ENCODE measurements at places on chromosomes 3 and 15.

GRCh38 chr3:42736081-42736480 lies 33.5 kb upstream of the HHATL start:
- DNase-seq, result no peak

GRCh38 chr3:65635657-65636056 lies 403.1 kb downstream of the MAGI1 start:
- DNase-seq, result no peak

DNA sequence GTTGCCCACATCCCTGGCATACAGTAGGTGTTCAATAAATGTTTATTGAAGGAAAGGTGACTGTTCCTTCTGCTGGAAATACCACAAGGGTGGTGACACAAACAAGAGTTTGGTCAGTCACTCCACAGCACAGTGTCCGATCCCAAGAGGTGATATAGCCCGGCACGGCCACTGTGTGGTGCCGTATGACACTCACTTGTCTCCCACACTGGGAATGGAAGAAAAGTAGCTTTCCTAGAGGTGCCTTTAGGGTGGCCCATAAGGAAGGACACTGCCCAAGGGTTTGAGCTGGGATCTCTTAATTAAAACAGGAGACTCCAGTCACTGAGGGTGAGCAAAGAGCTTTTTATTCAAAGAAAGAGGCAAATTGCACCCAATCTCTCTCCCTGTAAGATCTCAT lies 40.5 kb downstream of the TGM4 start:
- DNase-seq, result no peak

DNA sequence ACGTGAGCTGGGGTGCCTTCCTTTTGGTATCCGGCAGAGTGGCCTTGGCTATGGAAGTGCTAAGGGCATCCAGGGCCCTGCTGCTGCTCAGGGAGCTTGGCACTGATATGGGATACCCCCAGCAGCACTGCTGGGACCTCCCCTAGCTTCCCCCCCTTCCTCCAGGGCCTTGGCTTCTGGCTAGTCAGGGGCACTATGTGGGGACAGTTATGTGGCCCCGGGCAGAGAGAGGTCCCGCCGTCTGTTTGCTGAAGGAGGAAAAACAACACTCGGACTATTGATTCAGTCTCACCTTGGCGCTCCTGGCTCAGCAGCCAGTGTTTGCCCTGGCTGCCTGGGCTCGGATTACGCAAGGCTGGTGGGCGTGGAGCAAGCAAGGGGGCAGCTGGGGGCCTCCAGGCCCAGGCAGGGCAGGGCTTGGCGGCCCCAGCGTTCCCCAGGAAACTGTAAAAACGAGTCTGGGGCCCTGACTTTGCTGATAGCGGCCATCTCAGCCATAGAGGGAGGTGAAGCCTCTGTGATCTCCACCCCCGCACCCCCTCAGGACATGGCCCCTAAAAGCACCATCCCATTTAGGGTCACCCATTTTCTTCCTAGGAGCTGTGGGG lies 5.7 kb downstream of the FURIN start:
- DNase-seq, result no peak

GRCh38 chr3:124856677-124857076 lies 30.5 kb downstream of the ITGB5 start:
- DNase-seq, result no peak

DNA sequence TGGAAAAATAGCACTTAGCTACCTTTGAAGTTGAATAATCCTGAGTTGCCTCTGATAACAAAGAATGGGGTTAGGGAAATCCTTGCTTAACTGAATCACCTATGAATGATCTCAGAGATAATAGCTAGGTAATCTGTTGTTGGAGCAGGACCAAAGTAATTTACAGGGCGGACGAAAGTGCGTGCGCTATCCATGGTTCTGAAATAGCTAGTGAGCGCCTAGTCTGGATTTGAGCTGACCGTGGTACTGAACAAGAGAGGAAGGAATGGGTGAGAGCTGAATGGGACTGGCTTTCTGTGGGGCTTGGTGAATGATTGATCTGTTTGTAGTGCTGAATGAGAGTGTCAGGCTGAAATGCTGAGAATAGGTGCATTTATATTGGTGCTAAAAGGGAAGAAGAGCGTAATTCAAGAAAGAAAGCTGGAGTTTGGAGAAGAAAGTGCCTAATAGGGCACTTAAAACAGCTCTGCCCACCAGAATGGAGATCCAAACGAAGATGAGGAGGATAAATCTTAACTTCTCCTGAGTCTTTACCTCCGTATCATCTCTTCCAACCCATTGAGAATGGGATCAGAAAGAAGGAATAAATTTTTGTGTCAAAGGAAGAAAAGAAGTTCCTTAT lies 10.1 kb downstream of the SCN10A start:
- DNase-seq, result no peak

GRCh38 chr3:74268753-74269152 lies 345.7 kb downstream of the CNTN3 start:
- no peak for DNase-seq

GRCh38 chr3:124360155-124360554 lies 368.2 kb upstream of the ROPN1 start:
- DNase-seq, result no peak

GRCh38 chr3:6518709-6519345 lies 342.1 kb upstream of the GRM7 start:
- DNase-seq, result no peak

- no peak for DNase-seq
These were observed 671.1 kb downstream of the TBL1XR1 start for GRCh38 chr3:176526225-176526624.

DNA sequence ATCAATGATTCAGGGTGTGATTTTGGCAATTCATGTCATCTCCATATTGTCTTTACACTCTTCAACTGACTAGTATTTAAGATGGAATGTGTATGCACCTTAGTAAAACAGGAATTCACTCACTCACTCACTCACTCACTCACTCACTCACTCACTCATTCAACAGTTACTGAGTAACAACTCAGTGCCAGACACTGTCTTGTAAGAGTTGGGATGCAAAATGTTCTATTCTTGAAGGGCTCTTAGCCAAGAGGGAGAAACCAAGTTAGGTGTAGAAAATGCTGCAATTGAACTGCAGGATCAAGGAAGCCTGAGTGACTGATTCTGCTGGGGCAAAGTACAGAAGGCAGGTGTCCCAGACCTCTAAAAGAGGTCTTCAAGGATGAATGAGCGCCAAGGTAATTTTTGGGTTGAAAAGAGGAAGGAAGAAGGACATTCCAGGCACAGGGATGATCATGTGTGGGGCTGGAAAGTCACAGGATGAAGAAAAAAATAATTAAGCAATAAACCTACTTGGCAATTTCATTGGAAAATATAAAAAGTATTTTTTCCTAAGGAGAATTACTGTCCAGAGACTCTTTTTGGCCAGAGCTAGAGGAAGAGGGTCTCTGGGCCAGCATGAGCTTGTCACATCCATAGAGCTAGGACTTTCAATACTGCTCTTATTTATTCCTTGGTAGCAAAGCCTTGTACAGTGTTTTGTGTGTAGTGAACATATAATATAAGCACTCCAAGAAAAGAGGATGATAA lies 58.9 kb upstream of the ETV5 start:
- DNase-seq, result no peak

DNA sequence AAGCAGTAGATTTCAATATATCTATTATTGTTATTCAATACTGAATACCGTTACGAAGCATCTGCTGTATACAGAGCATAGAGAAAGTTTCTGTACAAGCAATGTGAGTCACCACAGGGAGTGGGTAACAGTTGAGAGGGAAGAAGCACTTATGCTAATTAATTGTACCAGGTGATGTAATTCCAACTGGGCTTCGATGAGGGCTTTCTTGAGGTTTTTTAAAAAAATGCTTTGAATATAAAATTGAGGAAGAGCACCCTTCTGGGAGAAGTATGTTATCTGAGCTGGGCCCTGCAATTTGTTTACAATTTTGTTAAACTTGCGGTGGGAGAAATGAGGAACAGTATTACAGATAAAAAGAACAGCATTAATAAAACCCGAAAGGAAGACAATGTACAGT lies 197.9 kb downstream of the TPRG1 start:
- DNase-seq, result no peak

- no peak for DNase-seq
These were observed 1.2 kb downstream of the GP5 start for GRCh38 chr3:194397757-194398312.

- DNase-seq, result no peak
These were observed 86.9 kb downstream of the C3orf80 start for GRCh38 chr3:160312014-160312624.

DNA sequence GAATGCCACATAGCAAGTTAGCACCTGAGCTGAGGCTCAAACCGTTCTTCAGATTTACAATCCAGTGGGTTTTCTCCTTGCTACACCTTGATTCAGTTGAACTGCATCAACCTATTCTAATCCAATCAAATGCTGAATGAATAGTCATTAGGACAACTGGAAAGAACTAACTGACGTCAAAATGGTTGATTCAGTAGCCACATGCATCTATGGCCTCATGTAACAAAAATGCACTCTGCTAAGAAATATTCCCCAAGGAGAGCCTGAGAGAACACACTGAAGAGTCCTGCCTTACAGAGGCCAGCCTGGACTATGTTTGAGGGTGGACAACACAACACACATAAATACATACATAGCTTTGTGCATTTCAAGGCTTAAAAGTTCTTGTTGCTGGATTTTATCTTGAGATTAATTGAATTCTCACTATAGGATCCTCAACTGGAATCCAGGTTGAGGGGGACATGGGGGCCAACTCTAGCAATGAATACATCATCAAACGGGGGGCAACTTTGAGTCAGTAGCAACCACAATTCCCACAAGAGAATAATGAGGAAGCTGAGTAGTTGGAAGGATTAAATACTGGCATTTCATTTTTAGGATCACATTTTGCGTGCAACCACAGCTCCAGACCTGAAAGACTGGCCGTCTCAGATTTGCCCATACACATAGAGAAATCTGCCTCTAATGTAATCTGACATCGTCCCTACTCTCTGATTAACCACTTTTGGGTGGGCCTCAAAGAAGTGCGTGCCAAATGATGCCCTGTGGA lies 280.2 kb upstream of the ICE2 start:
- no peak for DNase-seq

- DNase-seq, result no peak
These were observed 172.6 kb downstream of the IL5RA start for GRCh38 chr3:2937592-2937991.

DNA sequence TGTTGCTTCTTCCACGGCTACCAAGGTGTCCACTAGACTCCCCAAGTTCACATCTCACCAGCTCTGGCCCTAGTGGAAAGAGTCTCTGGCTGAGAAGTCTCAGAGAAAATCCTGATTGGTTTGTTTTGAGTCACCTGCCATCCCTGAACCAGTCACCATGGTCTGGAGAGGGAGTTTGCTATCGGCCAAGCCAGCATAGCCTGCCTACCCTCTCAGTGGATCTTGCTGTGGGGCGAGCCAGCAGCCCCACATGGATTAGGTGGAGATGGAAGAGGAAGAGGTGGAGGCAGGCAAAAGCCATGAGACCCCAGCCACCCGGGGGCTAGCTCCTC lies 48.1 kb upstream of the FLNB start:
- DNase-seq, result no peak

DNA sequence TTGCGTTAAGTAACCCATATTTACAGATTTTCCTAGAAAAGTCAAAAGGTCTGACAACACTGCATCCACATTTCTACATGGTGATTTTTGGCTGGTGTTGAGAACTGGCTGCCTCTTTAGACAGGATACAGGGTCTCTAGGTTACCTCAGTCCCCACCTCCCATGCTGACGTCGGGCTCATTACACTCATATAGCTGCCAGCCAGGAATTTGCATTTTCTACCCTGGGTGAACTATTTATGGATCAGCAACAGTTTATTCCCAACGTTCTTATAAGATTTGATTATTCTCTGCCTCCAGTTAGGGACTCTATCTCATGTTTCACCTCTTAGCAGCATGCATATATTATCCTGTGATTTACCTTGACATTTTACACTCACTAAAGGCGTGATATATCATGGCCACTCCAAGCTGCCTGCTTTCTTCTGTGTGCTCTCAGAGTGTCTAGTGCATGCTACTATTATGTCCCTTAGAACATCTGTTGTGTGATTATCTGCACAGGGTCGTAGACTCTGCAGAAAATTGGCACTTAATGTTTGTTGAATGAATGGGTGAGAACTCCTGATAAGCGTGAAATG lies 49.0 kb downstream of the CLDN11 start:
- DNase-seq, result no peak

DNA sequence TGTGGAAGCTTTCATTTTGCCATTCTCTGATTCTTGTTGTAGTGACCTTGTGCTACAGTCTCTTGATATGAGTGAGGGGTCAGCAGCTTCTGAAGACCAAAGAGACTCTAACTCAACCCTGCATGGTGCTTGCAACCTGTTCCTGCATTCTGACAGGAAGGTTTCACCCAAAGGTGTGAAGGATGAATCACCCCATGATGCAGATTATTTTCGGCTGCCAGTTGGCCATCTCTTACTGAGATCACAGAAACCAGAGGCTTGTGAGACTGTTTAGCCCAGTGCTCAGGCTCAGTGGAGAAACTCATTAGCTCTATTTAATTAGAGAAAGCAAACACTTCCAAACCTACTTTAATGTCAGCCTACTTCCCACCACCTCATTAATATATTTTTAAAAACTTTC lies 29.2 kb upstream of the TPRG1 start:
- no peak for DNase-seq

- no peak for DNase-seq
These were observed 99.1 kb downstream of the SLC49A4 start for GRCh38 chr3:122893754-122894668.

DNA sequence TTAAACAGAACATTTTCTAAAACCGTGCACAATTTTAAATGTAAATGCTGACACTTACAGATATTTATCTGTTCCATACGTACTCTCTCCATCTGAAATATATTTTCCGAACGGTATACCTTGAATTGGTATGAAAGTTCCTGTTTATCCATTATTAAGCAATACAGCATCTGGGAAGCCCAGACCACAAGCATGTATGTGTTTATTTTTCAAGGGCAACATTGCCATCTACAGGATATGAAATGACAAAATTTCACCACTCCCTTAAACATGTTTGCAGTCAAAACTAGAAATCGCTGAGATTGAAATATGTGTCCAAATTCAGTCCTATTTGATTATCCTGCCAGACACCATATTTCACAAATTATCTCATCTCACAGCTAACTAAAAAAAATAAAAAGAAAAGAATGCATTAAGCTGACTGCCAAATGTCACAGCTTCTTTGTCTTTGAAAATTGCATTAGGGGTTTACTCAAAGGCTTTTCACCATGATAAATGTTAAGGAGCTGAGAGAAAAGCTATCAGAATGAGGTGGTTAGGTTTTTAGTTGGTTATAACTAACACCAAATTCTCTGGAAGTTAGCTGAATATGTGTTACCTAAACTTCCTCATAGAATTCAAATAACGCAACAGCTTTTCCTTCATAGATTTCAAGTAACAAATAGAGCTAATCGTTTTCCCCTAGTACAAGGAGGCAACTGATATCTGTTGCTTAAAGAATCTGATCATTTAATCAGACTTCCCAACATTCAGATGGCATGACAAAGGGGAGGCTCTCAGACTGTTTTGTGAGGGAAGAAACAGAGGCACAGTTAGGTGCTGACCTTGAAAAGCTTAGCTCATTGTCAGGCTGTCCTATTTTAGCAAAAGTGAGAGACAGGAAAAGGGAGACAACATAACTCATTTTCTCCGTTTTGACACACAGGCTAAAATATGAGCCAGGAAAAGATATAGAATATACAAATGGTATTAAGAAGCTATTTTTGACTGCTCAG lies 533.1 kb downstream of the TBL1XR1 start:
- DNase-seq, result no peak

- no peak for DNase-seq
These were observed 413.3 kb downstream of the CNTN6 start for GRCh38 chr3:1506090-1506489.
